ENCODE measurements at places on chromosomes 16 and 17.

- no peak for DNase-seq
These were observed 4.1 kb upstream of the RILP start for GRCh38 chr17:1653735-1654134.

- no peak for DNase-seq
These were observed 115.1 kb downstream of the CYLD start for GRCh38 chr16:50856991-50857390.

- no peak for DNase-seq
These were observed 5.8 kb upstream of the OGFOD3 start for GRCh38 chr17:82424001-82424862.

- no peak for DNase-seq
These were observed 23.5 kb downstream of the USP36 start for GRCh38 chr17:78817123-78817522.

DNA sequence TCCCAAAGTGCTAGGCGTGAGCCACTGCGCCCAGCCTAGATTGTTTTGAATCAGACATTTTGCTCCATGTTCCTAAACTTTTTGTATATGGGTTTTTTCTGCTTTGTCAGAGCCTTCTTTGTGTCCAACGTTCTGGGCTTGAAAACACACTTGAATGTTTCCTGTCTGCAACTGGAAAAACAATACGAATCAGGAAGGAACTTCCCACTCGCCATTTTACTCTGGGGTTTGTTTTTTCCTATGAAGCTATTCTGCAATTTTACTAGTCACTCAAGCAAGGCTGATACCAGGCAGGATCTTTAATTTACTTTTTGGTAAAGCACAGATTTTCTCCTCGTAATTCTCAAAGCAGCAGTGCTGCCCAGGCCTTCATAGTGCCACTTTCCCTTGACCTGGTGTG lies 31.6 kb downstream of the ARHGAP17 start:
- no peak for DNase-seq

DNA sequence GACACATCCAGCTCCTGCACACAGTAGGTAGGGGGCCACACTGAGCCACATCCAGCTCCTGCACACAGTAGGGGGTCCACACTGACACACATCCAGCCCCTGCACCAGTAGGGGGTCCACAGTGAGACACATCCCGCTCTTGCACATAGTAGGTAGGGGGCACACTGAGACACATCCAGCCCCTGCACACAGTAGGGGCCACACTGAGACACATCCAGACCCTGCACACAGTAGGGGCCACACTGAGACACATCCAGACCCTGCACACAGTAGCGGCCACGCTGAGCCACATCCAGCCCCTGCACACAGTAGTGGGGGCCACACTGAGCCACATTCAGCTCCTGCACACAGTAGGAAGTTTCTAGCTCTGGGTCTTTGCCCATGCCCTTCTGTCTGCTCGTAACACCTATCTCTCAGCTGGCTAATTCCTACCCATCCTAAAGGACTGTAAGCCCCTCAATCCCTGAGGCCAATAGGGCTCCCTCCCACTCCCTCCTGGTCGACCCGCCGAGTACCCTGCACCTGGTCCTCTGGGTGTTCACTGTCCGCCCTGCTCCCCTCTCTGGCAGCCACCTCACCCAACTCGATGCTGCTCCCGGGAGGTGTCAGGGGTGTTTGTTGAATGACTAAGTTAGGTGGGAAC lies 9.4 kb upstream of the ATP2A3 start:
- DNase-seq: peak; percentile 10

DNA sequence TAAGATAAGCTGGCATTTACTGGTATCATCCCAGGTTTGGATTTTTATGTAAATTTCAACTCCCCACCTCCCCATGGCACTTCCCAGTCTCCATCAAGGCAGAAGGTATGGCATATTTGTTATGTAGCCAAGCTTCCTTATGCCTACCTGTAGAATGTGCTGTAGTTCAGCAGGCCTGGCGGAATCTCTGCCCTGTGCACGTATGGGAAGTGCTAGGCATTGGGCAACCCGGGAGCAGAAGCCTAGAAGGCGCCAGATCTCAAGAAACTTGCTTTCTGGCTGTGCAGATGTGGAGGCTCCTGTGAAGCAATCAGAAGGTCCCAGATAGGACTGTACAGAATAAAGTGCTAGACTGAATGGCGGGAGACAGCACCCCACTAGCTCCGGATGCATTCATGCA lies 64.7 kb downstream of the SNX20 start:
- no peak for DNase-seq

DNA sequence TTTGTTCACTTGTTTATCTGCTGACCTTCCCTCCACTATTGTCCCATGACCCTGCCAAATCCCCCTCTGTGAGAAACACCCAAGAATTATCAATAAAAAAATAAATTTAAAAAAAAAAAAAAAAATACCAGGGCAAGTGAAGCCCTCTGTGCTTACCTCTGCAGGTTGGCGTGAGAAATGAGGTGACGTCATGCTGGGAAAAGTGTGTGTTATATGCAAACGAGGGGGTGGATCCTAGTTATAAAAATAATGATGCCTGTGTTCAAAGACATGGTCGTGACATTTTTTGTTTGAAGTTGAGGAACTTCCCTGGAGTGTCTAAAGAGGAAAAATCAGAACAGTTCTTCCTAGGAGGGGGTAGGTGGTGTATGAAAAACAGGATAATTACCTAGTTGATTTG lies 20.2 kb downstream of the TMC7 start:
- DNase-seq: no peak

- no peak for DNase-seq
These were observed 30.5 kb downstream of the BAIAP2 start for GRCh38 chr17:81065500-81065899.

GRCh38 chr16:18797746-18798145 lies 3.6 kb downstream of the ARL6IP1 start:
- no peak for DNase-seq

DNA sequence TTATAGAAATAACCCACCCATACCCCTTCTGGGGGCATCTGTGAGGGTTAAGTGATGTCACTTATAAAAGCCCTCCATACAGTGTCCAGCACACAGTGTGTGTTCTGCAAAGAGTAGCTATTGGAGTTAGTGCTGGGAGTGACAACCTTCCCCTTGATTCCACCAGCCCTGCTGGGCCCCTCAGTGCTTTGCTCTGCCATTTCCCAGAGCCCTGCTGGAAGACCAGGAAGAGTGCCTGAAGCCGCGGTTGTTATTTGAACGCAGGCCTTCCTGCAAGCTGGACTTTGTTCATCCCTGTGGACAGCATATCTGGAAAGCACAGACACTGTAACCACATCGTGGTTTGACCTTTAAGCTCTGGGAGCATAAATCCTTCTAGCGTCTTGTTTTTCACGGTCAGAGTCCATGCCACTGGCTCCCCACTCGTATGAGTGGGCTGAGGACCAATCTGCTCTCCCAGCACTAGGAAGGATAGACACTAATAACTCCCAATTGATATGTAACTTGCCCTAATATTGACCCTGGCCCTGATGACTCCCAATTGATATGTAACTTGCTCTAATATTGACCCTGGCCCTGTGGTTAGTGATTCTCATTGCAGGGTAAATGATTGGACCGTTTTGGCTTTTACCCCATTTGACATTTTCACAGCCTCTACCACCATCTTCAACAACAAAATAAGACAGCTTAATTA lies 297.1 kb upstream of the MAF start:
- no peak for DNase-seq

- no peak for DNase-seq
These were observed 77.2 kb downstream of the TMEM114 start for GRCh38 chr16:8512941-8513624.

DNA sequence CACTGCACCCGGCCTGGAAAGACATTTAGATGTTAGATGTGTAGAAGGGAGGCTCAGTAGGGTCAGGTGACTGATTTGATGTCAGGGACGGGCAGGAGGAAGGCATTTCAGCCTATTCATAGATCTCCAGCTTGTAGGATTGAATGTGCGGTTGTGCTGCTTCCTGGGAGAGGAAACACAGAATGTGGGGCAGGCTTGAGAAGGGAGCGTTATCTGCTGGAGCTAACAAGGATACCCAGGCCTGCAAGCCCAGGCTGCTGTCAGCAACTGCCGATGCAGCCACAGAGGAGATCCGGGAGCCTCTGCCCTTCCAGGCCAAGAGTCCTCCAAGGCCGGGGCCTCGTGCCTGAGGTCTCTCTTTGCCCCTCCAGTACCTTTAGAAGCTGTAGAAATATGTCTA lies 205.6 kb downstream of the SPECC1 start:
- no peak for DNase-seq

GRCh38 chr16:87806641-87807546 lies 41.1 kb upstream of the KLHDC4 start:
- DNase-seq: peak; percentile 80
